CD8-positive, alpha-beta memory T cell (primary cell): ENCODE measurements at places on chromosomes 2 and 18. TPM values are rescaled to one million over a fixed set of nuclear protein-coding genes. Genes with fewer than 3 reads are reported as not detected.

- no peaks in the 10 kb centered on the region for H3K36me3 ChIP-seq
- no peak for DNase-seq
- H3K4me1 ChIP-seq: no peaks in the 10 kb centered on the region
- H3K27ac ChIP-seq: no peak overlapping the region
- no peak overlapping the region for H3K4me3 ChIP-seq
These were observed 13.3 kb downstream of the LIMS2 start for GRCh38 chr2:127661949-127662510.

- DNase-seq: no peak
- no peaks in the 10 kb centered on the region for H3K27me3 ChIP-seq
- no peaks in the 10 kb centered on the region for H3K4me1 ChIP-seq
These were observed 96.0 kb upstream of the MYCN start for GRCh38 chr2:15844211-15844801.

DNA sequence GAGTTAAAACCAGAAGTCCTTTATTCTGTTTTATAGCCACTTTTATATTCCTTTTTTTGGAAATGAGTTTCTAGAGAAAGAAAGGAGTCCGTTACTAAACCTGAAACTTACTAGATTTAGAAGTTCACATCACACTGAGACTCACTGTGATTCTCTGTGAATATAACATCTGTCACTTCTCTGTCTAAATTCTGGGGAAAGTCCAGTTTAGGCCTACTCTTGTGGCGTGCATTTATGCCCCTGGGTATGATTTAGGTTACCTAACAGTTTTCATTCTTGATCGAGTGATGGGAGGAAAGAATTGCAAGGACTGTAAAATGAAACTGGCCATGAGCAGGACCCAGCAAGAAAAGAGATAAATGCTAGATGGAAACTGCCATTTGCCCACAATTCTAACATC is 449.6 kb downstream of the SPAG16 start:
- no peak overlapping the region for H3K27ac ChIP-seq
- H3K36me3 ChIP-seq: no peaks in the 10 kb centered on the region
- no peak overlapping the region for H3K4me3 ChIP-seq
- H3K4me1 ChIP-seq: no peaks in the 10 kb centered on the region
- no peak for DNase-seq

- no peak overlapping the region for H3K27ac ChIP-seq
- H3K36me3 ChIP-seq: no peaks in the 10 kb centered on the region
These were observed 237.5 kb downstream of the LOXHD1 start for GRCh38 chr18:46419391-46420141.

GRCh38 chr2:239566995-239567568 is 166.3 kb upstream of the HDAC4 start:
- no peaks in the 10 kb centered on the region for H3K36me3 ChIP-seq
- no peak overlapping the region for H3K4me3 ChIP-seq
- H3K4me1 ChIP-seq: no peaks in the 10 kb centered on the region
- no peak overlapping the region for H3K27ac ChIP-seq
- no peak for DNase-seq

- H3K36me3 ChIP-seq: no peaks in the 10 kb centered on the region
- H3K4me1 ChIP-seq: no peaks in the 10 kb centered on the region
- no peaks in the 10 kb centered on the region for H3K27me3 ChIP-seq
These were observed 69.8 kb downstream of the CYBRD1 start for GRCh38 chr2:171592036-171592555.

- H3K27me3 ChIP-seq: no peaks in the 10 kb centered on the region
- DNase-seq: no peak
- H3K4me3 ChIP-seq: no peak overlapping the region
- no peaks in the 10 kb centered on the region for H3K4me1 ChIP-seq
These were observed 215.6 kb upstream of the POU3F3 start for GRCh38 chr2:104638190-104638858.

DNA sequence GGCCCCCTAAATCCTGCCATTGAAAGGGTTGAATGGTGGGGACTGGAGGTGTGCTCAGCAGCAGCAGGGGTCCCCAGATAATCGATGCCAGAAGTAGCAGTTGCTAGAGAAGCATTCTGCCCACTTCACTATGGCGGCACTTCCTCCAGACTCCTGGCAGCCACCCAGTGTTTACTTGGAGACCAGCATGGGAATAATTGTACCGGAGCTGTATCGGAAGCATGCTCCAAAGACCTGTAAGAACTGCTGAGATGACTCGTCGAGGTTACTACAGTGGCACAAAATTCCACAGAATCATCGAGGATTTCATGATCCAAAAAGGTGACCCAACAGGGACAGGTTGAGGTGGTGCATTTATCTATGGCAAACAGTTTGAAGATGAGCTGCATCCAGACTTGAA is 11.0 kb upstream of the GAREM2 start:
- no peak overlapping the region for H3K4me3 ChIP-seq
- H3K27me3 ChIP-seq: no peaks in the 10 kb centered on the region
- DNase-seq: no peak
- no peaks in the 10 kb centered on the region for H3K4me1 ChIP-seq
- H3K27ac ChIP-seq: no peak overlapping the region
- no peaks in the 10 kb centered on the region for H3K36me3 ChIP-seq

DNA sequence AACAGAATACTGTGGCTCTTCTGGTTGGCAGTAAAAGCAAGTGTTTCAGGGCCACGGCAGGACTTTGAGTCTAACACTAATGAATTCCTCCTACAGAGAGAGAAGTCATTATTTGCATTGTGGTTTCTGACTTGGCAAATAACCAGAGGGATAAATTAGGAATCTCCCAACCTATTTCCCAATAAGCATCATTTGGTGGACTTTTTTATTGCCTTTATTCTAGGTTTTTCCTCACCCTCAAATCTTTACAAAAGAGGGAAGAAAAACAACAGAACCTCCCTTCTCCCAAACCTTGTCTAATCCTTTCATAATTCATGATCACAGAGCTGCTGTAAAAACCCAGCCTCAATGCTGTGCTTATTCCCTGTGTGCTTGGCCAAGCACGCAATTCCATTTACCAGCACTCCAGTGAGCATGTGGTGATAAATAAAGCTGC is 179.7 kb downstream of the AGPS start:
- no peaks in the 10 kb centered on the region for H3K27me3 ChIP-seq
- no peak for DNase-seq
- H3K36me3 ChIP-seq: no peaks in the 10 kb centered on the region
- H3K4me1 ChIP-seq: no peaks in the 10 kb centered on the region
- no peak overlapping the region for H3K4me3 ChIP-seq

GRCh38 chr2:189880832-189881492 is 96.7 kb downstream of the PMS1 start:
- no peak for DNase-seq
- H3K27ac ChIP-seq: no peak overlapping the region
- H3K36me3 ChIP-seq: no peaks in the 10 kb centered on the region
- no peaks in the 10 kb centered on the region for H3K27me3 ChIP-seq
- no peaks in the 10 kb centered on the region for H3K4me1 ChIP-seq

GRCh38 chr2:177015356-177015923 is 197.2 kb upstream of the HNRNPA3 start:
- no peaks in the 10 kb centered on the region for H3K36me3 ChIP-seq
- no peaks in the 10 kb centered on the region for H3K4me1 ChIP-seq
- no peak for DNase-seq
- H3K4me3 ChIP-seq: no peak overlapping the region
- H3K27ac ChIP-seq: no peak overlapping the region
- no peaks in the 10 kb centered on the region for H3K27me3 ChIP-seq

- no peak overlapping the region for H3K27ac ChIP-seq
- H3K4me1 ChIP-seq: no peaks in the 10 kb centered on the region
- H3K27me3 ChIP-seq: no peaks in the 10 kb centered on the region
- no peak overlapping the region for H3K4me3 ChIP-seq
These were observed 392.9 kb downstream of the MEIS1 start for GRCh38 chr2:66827851-66828250.

- no peak overlapping the region for H3K4me3 ChIP-seq
- no peaks in the 10 kb centered on the region for H3K27me3 ChIP-seq
- no peak overlapping the region for H3K27ac ChIP-seq
- no peaks in the 10 kb centered on the region for H3K4me1 ChIP-seq
- DNase-seq: no peak
These were observed 1387.7 kb downstream of the SUCLG1 start for GRCh38 chr2:83071352-83071751.

DNA sequence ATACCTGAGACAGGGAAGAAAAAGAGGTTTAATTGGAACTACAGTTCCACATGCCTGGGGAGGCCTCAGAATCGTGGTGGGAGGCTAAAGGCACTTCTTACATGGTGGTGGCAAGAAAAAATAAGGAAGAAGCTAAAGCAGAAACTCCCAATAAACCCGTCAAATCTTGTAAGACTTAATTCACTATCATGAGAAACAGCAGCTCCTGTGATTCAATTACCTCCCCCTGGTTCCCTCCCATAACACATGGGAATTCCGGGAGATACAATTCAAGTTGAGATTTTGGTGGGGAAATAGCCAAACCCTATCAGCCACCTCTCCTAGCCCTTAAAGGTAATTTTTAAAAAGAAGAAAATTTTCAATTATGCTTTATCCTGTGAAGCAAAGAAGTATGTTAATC is 728.8 kb downstream of the RNF144A start:
- peaks cover 16% of the 10 kb centered on the region for H3K4me1 ChIP-seq
- DNase-seq: no peak
- H3K4me3 ChIP-seq: no peak overlapping the region

GRCh38 chr2:97995026-97995733 is 568 bp downstream of the TMEM131 start:
- peak overlapping the region; percentile 66 for H3K27ac ChIP-seq
- H3K4me3 ChIP-seq: peak overlapping the region; percentile 65
- no peaks in the 10 kb centered on the region for H3K27me3 ChIP-seq
- DNase-seq: peak; percentile 25

DNA sequence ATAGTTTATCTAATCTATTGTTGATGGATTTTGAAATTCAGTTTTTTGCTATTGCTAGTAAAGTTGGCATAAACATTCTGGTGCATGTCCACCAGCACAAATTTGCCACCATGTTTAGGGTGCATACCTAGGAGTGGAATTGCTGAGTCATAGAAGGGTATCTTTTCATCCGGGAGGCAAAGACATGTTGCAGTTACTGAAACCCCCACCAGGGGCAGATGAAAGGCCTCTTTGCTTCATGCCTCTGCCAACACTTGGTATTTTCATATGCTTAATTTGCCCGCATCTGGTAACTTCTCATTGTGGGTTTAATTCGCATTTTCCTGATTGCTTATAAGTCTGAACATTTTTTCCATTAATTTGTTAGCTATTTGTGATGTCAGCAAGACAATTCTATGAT is 8.2 kb downstream of the DCC start:
- H3K27me3 ChIP-seq: no peaks in the 10 kb centered on the region
- H3K4me1 ChIP-seq: no peaks in the 10 kb centered on the region

GRCh38 chr2:27772804-27773203 is 1.3 kb downstream of the MRPL33 start:
- no peak for DNase-seq
- no peaks in the 10 kb centered on the region for H3K27me3 ChIP-seq
- no peak overlapping the region for H3K27ac ChIP-seq
- peaks cover 34% of the 10 kb centered on the region for H3K4me1 ChIP-seq
- H3K36me3 ChIP-seq: peaks cover 10% of the 10 kb centered on the region

- H3K36me3 ChIP-seq: no peaks in the 10 kb centered on the region
- H3K27ac ChIP-seq: no peak overlapping the region
- H3K4me3 ChIP-seq: no peak overlapping the region
- no peaks in the 10 kb centered on the region for H3K4me1 ChIP-seq
- DNase-seq: no peak
These were observed 230.6 kb upstream of the LRATD1 start for GRCh38 chr2:14401873-14402272.

GRCh38 chr18:45290364-45290763 is 324.9 kb upstream of the SLC14A2 start:
- no peak for DNase-seq
- no peak overlapping the region for H3K4me3 ChIP-seq
- H3K36me3 ChIP-seq: no peaks in the 10 kb centered on the region
- H3K27ac ChIP-seq: no peak overlapping the region

- H3K4me3 ChIP-seq: no peak overlapping the region
- H3K27me3 ChIP-seq: no peaks in the 10 kb centered on the region
- H3K36me3 ChIP-seq: no peaks in the 10 kb centered on the region
These were observed 17.0 kb upstream of the MGAT4A start for GRCh38 chr2:98747888-98748287.

- no peaks in the 10 kb centered on the region for H3K4me1 ChIP-seq
- no peaks in the 10 kb centered on the region for H3K36me3 ChIP-seq
- DNase-seq: no peak
- no peak overlapping the region for H3K27ac ChIP-seq
- H3K4me3 ChIP-seq: no peak overlapping the region
These were observed 19.3 kb downstream of the SOWAHC start for GRCh38 chr2:109633284-109633961.

GRCh38 chr2:192029089-192029488 is 165.6 kb downstream of the TMEFF2 start:
- H3K27me3 ChIP-seq: no peaks in the 10 kb centered on the region
- H3K27ac ChIP-seq: no peak overlapping the region
- H3K4me1 ChIP-seq: no peaks in the 10 kb centered on the region
- no peak for DNase-seq

- H3K27me3 ChIP-seq: no peaks in the 10 kb centered on the region
- no peaks in the 10 kb centered on the region for H3K36me3 ChIP-seq
- no peaks in the 10 kb centered on the region for H3K4me1 ChIP-seq
- no peak for DNase-seq
- no peak overlapping the region for H3K4me3 ChIP-seq
These were observed 253.3 kb downstream of the KCNS3 start for GRCh38 chr2:18131761-18132160.

DNA sequence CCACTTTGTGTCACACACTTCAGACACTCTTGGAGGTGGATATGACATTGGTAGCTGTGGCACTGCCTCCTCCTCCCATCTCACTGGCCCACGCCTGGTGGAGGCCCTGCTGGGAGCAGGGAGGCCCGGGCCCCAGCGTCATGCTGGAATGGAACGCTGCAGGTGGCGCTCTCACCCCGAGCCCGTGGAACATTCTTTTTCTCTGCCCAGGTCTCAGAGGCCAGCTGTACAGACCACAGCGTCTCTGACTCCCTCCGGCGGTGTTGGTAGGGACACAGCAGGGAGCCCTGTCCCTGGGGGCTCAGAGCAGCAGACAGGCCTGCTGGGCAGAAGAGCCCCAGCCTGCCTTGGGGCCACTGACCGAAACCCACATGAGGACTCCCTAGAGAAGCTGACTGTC is 218.1 kb downstream of the TWIST2 start:
- no peaks in the 10 kb centered on the region for H3K4me1 ChIP-seq
- peaks cover 6% of the 10 kb centered on the region for H3K36me3 ChIP-seq
- no peak overlapping the region for H3K27ac ChIP-seq
- H3K27me3 ChIP-seq: no peaks in the 10 kb centered on the region
- DNase-seq: no peak

DNA sequence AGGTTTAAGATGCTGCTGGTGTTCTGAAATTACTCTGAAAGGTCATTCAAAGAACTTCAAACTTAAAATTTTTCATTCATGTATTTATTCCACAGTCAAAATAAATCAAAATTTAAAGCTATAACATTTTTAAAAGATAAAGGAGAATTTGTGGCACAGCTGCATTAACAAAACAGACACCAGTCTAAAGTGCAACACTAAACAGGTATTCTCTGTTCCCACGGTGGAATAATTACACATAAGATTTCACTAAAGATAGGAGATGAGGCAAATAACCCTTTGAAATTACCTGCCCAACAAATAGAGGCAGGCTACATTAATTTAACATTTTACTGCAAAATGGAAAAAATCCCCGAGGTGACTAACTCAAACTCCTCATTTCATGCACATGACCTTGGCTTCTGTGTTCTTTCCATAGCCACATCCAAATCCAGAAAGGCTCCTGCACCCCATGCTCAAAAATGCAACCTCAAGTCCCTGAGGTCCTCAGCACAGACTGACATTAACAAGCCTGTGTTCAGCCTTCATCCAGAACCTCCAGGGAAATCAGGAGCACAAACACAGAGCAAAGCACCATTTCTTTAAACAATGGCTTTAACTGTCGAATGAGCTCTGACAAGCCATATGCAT is 10.5 kb downstream of the COX7A2L start:
- peaks cover 13% of the 10 kb centered on the region for H3K36me3 ChIP-seq
- no peak overlapping the region for H3K27ac ChIP-seq
- no peak overlapping the region for H3K4me3 ChIP-seq

Gene COL6A3
- total RNA-seq: 9.5 TPM

Gene MC5R
- total RNA-seq: not detected

Gene TCF23
- not detected for total RNA-seq

Gene MTX2
- 28.9 TPM for total RNA-seq

Gene MPP4
- not detected for total RNA-seq
